ENCODE measurements at places on chromosomes 13 and 19.

DNA sequence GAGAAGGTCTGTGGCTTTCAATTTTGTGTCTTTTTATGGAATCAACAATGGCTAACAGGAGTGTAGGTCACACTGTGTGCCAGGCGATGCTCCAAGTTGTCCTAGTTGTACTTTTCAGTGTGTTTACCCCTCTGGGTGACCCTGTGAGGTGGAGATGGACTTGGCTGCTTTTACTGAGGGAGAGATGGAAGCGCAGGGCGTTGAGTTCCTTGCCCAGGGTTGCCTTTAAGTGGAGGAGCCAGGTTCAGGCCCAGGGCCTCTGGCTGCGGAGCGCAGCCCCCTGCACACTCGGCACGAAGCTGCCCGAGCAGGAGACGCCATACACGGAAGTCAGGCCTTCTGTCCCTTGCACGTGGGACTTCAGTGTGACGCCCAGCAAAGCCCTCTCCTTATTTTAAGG, 112.8 kb downstream of the RAB20 start:
- no peak for DNase-seq

GRCh38 chr19:33175886-33176669, 18.1 kb upstream of the LRP3 start:
- peak; percentile 40 for DNase-seq

- no peak for DNase-seq
Observed at GRCh38 chr19:7901337-7901736, 2.3 kb upstream of the MAP2K7 start.

DNA sequence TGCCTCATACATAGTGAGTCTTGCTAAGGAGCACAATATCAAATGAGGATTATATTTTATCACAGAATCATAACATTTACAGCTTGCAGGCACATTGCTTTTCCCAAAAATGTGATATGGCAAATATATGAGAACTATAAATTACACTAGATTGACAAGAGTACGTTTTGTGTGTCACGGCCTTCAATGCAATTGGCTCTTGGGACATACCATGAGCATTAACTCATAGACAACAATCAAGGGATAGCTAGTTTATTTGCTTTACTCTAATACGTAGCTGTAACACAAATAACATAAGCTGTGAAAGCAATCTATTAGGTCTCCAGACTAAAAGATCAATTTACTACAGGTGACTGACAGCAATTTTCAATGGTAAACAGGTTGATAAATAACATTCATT, 17.8 kb downstream of the LHFPL6 start:
- no peak for DNase-seq

GRCh38 chr19:50224986-50225747, 21.7 kb downstream of the MYH14 start:
- DNase-seq, result no peak

DNA sequence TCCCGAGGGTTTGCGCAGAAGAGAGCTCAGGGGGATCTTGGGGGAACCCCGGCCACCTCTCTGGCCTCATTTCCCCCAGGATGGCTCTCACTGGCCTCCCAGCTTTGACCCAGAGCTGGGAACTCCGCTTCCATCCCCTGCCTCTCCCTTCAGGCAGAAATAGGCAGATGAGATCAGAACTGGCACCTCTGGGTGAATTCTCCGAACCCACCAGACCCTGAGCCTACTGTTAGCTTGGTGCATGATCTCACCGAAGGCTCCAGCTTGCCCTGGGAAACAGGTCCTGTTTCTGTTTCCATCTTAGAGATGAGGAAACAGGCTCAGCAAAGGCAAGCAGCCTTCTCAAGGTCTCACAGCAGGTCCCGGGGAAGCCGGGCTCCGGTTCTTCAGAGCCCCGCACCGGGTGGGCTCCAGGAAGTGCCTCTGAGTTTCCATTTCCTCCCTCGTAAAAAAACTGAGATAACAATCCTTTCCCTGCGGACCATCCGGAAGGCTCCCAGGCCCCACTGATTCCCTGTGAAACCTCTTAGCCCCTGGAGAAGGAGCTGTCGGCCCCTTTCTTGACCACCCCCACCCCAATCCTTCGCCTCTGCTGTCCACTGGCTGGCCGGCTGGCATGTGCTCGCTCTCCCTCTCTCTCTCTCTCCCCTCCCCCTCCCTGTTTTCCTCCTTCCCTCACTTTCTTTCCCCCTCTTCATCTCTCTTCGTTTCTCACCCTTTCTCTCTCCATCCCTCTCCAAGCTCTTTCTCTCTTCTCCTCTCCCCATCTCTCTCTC, 2.1 kb downstream of the NECTIN2 start:
- DNase-seq, result peak; percentile 39

GRCh38 chr13:23680845-23681669, 110.8 kb downstream of the TNFRSF19 start:
- no peak for DNase-seq

DNA sequence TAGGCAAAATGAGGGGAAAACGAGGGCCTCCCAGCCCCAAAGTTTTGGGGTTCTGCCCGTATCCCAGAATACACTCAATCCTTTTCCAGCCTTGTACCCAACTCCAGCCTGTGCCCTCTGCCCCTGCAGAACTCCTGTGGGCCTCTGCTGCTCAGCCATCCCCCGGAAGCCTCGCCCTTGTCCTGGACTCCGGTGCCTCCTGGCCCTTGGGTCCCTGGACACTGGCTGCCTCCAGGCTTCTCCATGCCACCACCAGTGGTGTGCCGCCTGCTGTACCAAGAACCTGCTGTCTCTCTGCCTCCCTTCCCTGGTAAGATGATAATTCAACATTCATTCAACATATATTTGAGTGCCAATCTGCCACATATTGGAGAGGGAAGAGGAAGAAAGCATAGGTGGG, 3.8 kb downstream of the DMRTC2 start:
- no peak for DNase-seq

- DNase-seq, result peak; percentile 83
Observed at GRCh38 chr13:99548448-99548847, 47.2 kb downstream of the TM9SF2 start.

- DNase-seq, result no peak
Observed at GRCh38 chr13:67916650-67917049, 686.5 kb upstream of the PCDH9 start.

DNA sequence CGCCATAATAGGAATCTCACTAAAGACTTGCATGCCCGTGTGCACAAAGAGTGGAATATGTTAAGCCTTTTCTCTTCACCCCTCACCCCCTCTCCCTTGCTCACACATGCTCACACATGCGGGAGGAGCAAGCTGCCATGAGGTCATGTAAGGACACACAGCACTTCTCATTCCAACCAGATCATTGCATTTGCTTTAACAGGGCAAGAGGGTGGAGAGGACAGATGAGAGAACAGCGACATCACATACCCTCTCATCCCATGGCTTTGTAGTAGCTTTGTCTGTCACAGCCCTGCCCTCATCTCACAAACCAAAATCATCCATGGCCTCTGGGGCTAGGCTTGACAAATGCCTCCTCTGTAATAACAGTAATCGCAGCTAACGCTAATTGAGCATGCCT, 145.6 kb upstream of the FRY start:
- DNase-seq, result no peak

DNA sequence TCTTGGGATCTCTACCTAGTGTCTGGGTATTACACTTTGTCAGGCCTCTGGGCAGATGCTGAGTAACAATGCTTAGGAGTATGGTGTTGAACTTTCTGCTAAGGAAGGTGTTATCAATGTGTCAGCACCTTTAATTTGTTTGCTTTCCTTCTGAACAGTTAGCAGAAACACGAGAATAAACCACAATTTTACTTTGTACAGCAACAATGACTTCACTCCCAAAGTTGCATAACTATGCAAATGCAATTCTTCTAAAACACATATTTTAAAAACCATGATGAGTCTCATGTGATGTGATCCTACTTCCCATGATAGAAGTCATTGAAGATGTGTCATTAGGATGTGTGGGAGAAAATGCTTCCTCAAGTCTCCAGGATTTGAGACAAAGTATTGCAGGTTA, 155.0 kb downstream of the POSTN start:
- DNase-seq, result no peak

DNA sequence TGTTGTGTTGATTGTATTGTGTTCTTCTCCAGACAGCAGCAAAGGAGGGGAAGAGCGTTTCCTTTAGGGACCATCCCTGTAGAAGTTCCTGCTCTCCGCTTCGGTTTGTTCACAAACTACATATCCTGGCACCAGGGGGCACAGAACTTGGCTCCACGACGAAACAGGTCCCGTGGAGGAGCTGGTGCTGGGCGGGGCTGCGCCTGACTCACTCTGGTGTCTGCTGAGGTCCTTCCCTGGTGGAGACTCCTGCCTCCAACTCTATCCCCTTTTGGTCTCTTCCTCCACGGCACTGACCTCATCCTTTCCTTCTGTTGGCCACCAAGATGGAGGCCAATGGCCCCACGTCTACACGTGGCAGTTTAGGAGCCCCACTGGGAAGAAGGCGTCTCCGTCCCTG, 14.7 kb downstream of the TMPRSS9 start:
- DNase-seq, result no peak

DNA sequence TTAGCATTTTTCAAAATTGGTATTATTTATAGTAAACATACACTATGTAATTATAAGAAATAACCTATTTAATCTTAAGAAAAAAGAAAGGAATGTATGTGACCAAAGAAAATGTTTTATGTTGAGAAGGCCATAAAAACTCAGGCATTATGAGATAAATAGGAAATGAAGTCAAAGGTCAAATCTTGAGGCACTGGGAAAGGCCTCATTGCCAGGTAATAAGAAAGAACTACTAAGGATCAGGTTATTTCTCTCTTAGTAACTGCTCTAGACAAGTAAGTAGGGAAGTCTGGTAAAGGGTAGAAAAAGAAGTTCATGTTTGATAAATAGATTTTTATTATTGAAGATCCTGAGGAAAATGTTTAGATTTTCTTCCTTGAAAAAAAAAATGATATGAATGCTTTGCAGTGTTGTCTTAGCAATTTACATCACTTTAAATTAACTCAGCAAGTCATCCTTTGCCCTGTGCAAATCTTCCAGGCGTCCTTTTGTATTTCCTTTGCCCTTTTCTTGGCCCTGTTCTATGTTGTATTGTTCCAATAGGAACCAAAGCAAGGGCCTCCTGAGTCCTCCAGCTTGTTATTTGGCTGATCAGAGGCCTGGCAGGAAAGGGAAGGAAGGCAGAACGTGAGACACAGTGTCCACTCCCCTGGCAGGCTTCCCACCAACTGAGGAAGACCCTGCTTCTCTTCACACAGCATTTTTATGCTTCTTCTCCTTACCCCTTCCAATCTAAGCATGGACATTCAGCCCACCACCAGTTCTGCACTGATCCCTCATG, 260.4 kb upstream of the MIR17HG start:
- no peak for DNase-seq

- DNase-seq, result no peak
Observed at GRCh38 chr13:51331354-51331861, 8.1 kb upstream of the SERPINE3 start.

GRCh38 chr19:1805401-1806183, 6.5 kb downstream of the ATP8B3 start:
- no peak for DNase-seq

- DNase-seq, result no peak
Observed at GRCh38 chr13:114107686-114108081, 24.7 kb downstream of the RASA3 start.

DNA sequence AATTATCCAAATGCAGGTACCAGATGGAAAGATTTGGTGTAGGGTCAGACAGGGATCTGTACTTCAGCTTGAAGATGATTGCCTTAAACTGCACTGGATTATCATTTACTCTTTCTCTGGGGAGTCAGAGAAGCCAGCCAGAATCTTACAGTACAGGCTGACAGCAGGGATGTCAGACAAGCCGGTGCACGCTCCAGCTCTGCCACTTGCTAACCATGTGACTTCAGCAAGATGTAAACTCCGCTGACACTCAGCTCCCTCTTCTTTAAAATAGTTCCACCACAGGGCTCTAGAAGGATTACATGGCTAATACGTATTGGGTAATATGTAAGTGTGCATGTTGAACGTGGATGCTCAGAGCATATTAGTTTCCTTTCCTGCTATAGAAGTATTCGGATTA, 251.4 kb upstream of the MAB21L1 start:
- peak; percentile 87 for DNase-seq

- peak; percentile 75 for DNase-seq
Observed at GRCh38 chr13:21546372-21546771, 57.6 kb downstream of the MICU2 start.

GRCh38 chr13:33728271-33729037, 89.5 kb upstream of the RFC3 start:
- DNase-seq, result peak; percentile 96

DNA sequence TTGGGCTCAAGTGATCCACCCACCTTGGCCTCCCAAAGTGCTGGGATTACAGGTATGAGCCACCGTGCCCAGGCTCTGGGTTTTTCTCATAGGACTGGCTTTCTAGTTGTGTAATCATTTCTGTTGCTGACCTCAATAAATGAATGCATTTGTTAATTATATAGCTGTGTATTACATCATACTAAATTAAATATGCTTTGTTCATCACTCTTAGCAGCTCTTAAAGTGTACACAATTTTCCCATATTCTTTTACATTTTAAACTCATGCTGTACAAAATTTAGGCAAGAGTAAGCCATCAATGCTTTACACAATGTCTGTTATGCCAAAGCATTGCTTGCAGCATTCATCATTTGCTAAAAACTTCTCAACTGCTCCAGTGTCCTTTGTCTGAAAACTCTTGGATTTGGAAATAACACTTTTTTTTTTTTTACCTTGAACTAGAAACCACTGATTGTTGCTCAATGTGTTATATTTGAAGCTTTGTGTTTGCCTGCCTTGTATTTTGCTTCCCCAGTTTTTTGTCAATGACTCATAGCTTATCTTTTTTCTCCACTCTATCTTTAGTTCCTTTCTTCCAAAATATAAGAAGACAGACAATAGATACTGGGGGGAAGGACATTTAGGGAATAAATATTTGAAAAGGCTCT, 31.4 kb downstream of the CCDC122 start:
- DNase-seq, result peak; percentile 93

DNA sequence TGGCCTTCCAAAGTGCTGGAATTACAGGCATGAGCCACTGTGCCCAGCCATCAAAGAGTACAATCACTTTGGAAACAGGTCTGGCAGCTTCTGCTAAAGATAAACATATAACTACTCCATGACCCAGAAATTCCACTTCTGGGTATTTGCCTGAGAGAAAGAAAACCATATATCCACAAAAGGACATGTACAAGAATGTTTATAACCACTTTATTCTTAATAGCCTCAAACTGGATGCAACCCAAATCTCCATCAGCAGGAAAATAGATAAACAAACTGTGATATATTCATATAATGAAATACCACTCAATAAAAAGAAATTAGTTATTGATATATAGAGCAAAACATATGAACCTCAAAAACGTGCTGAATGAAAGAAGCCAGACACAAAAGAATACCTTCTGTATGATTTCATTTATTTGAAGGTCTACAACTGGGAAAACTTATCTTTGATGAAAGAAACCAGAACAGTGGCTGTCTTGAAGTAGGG, 40.5 kb downstream of the TEX26 start:
- DNase-seq, result no peak
